ENCODE measurements at places on chromosomes 5 and 9. TPM values are rescaled to one million over a fixed set of nuclear protein-coding genes. Genes with fewer than 3 reads are reported as not detected.

Gene MPDZ
- not detected for total RNA-seq

DNA sequence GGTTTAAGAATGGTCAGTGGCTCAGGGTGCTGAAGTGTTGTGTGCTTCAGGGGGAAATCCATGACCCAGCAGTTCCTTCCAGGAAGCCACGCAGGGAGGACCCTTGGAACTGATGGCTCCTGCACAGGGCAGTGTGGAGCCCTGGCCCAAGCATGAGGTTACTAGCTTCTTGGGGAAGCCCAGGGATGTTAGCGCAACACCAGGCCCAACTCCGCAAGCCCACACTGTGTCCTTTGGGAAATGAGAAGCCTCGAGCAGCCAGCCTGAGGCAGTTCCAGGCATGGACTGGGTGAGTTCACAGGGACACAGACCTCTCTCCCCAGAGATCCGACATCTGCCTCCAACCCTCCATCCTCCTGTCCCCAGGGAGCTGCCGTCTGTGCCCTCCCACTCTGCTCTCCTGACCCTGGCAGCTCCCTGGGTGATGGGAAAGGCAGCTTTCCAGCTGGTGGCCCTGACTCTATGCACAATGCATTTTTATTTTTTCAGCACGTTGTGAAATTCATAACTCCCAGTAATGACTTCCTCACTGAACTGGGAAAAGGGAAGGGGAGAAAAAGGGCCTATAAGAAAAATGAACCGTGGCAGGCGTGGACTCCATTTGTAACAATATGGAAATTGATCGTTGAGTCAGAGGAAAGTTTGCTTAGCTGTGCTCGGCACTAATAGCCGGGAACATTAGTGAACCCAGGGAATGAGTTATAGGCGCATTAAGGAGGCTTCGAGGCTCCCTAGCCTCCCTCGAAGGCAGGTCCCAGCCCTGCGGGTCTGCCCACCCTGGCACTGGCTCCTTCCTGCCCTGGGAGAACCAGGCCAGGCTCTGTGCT lies 34.1 kb downstream of the LMX1B start:
- no peak for DNase-seq

DNA sequence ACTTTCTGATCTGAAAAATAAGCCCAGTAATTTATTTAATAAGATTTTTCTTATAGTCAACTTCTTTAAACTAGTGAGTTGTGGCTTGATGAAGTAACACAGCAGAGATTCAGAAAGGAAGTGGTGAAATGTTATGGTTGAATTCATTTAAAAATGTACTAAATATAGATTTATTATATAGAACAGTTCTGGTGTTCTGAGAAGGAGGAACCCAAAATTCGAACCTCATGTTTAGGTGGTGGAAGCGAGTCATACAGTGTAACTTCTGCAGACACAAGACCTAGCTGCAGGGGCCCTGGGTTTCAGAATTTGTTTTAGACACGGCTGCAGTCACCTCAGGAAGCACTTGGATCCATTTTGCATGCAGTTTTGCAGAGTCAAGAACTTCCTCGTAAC lies 188.2 kb downstream of the TRIO start:
- no peak for DNase-seq

DNA sequence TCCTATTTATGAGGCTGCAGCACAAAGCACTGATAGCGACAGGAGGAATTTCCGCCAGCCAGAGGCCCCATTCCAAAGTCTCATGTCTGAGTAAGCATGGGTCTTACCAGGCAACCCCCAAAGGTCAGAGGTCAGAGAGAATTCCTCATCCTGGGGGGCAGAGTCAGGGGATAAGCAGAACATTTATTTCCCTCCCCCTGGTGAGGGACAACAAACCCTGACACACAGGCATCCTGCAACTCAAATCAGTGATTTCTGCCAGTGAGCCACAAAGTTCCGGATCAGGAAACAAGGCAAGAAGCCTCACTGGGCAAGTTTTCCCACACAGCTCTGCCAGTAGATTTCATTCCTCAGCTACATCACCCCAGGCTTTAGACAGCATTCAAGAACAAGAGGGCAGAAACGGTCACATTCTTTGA lies 37.0 kb downstream of the ADAMTS12 start:
- no peak for DNase-seq

- no peak for DNase-seq
Measured at GRCh38 chr9:108396193-108396592, 459.6 kb downstream of the ACTL7B start.

- DNase-seq = no peak
Measured at GRCh38 chr9:22117511-22118384, 108.6 kb upstream of the CDKN2B start.

Data from activated T-helper 2 cell treated with anti-CD3 and anti-CD28 coated beads, Interferon-gamma antibody, Interleukin-2, Interleukin-4, amounts not matched to agents 10 μg/mL and 5 μg/mL and 100 μg/mL, durations not matched to agents 14 hours and 24 hours and 36 hours (primary cell).